ENCODE measurements at places on chromosomes 7 and 10.

DNA sequence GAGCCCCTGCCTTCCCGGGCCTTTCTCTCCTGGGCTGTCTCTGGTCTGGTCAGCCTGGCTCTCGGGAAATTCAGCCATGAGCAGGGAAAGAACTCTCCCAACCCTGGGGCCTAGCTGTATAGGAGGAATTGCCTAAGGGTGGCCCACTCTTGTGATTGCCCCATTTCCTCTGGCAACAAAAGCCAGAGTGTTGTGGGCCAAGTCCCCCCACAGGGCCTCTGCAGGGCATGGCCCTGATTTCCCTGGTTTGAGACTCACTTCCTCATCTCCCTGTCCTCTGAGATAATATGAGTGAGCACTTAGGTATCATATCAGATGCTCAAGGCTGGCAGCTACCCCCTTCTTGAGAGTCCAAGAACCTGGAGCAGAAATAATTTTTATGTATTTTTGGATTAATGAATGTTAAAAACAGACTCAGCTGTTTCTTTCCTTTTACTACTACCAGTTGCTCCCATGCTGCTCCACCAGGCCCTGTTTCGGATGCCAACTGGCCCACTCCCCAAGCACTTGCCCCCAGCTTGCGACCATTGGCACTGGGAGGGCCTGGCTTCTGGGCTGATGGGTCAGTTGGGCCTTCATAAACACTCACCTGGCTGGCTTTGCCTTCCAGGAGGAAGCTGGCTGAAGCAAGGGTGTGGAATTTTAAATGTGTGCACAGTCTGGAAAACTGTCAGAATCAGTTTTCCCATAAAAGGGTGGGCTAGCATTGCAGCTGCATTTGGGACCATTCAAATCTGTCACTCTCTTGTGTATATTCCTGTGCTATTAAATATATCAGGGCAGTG is 11.4 kb downstream of the IRF5 start:
- no peak for DNase-seq

DNA sequence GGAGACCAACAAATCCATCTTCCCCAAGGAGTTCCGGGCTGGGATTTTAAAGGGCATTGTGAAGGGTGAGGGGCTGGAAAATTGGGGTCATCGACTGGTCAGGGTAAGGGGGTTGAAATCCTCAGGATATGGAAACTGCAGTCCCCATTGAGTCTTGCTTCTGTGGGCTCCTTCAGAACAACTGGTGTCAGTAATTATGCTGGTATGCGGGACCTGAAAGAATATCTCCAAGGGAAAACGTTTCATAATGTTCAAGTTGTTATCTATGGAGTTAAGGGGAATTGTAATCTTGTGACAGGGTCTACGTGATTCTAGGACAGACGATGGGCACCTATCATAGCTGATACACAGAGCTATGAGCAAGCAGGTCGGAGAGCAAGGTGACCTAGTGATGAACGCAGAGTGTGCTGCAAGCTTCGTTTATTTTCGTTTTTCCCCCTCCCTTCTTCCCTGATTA is 494 bp upstream of the RHBDD2 start:
- DNase-seq: no peak

DNA sequence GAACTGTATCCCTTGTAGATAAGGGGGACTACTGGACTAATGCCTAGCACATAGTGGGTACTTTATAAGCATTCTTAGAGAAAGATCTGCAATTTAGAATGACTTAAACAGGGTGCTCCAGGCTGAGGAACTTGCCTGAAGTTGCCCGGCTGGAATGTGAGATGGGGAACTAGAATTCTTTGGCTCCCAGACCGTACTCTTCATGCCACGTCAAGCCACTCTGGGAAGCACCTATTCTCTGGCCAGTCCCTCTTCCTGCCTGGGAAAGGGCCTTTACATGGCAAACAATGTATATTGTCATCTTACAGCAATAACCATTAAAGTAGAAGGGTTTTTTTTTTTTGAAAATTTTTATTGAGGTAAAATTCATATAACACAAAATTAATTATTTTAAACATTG is 34.5 kb downstream of the ATXN7L1 start:
- no peak for DNase-seq

DNA sequence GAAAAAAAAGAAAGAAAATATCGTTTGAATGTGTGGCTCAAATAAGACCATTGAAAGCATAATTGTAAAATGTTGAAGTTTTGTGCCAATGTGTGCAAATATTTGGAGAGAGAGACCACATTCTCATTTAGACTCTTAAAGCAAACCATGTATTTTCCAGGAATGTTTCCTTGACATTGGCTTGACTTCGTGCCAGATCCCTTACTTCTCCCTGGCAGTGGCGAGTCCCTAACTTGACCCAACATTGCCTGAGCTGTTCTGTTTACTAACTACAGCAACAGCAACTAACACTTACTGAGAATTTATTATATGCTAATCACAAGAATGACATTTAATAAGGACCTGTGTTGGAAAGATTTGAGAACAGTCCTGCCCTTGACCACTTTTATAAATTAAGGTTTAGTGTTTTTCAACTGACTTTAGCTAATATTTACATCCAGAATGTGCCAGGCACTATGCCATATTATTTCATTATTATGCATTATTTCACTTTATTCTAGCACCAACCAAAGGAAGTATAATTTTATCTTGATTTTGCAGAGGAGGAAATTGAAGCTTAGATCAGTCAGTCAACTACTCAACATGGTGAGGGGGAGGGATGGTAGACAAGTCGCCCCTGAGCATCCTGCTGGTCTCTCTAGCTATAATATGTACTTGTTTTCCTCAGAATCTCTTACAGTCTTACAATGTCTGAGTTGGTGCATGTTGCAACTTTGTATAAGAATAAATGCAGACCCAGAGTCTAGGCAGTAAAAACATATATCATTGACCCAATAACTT is 29.7 kb downstream of the ZNF467 start:
- no peak for DNase-seq

GRCh38 chr7:39434012-39434411 is 132.2 kb upstream of the YAE1 start:
- DNase-seq: no peak

DNA sequence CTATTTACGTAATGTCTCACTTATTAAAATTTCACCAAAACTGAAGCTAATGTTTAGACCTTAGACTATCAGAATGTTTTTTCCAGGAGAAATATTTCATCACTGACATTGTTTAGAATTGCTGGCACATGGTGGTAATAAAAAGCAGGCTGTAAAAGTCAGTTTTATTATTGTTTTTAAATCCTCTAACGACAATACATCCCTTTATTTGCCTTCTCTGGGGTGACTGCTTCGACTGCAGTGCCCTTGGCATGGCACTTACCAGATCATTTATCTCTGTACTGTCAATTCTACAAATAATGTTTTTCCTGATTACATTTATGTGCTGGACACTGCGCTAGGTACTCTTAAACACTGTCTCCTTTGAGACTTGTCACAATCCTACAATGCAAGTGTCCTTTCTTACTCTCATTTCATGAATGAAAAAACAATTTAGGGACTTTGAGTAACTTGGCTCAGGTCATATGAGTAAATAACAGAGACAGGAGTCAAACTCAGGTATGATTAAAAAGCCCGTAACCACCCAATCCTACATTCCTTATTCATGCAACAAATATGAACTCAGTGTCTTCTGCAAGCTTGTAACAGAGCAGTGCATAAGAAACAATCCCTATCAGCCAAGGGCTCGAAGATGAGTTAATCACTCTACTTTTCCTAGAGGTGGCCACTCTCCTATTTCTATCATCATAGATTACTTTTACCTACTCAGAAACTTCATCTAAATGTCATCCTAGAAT is 5.6 kb upstream of the ING3 start:
- DNase-seq: no peak

DNA sequence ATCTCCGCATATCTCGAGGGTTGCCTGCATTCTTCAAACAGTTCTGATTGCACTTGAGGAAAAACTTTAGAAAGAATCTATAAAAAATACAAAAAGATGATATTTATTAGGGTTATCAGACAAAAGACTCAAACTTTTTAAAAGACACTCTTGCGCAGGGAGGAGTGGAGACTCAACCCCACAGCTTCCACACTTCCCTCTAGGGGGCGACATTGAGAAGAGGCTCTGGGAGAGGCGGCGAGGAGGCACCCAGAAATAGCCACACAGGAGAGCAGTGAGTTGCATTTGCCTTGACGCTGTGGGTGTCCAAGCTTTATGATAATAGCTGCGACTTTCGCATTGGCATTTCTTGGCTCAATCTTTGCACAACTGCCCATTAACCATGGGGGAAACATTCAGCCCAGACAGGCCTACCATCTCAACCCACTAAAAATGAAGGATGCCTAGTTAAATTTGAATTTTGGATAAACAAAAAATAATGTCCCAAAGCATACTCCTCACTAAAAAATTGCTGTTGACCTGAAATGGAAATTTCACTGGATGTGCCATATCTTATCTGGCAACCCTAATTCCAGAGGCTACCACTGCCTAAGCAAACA is 86.2 kb downstream of the EBF3 start:
- no peak for DNase-seq

- no peak for DNase-seq
Measured at GRCh38 chr7:159030490-159031134, 114.1 kb downstream of the VIPR2 start.

DNA sequence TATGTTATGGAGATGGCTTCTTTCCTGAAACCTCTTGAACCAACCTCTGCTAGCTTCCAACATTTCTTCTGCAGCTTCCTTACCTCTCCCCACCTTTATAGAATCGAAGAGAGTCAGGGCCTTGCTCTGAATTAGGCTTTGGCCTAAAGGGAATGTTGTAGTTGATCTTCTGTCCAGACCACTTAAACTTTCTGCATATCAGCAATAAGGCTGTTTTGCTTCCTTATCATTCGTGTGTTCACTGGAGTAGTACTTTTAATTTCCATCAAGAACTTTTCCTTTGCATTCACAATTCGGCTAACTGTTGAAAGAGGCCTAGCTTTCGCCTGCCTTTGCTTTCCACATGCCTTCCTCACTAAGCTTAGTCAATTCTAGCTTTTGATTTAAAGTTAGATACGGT is 48.0 kb downstream of the KLHDC10 start:
- no peak for DNase-seq

- no peak for DNase-seq
Measured at GRCh38 chr7:5425507-5426225, 2.0 kb upstream of the TNRC18 start.

- no peak for DNase-seq
Measured at GRCh38 chr10:107994621-107995270, 830.2 kb upstream of the SORCS1 start.

GRCh38 chr7:118029826-118030422 is 154.0 kb upstream of the LSM8 start:
- DNase-seq: no peak

- no peak for DNase-seq
Measured at GRCh38 chr7:3861941-3862340, 560.9 kb downstream of the SDK1 start.

DNA sequence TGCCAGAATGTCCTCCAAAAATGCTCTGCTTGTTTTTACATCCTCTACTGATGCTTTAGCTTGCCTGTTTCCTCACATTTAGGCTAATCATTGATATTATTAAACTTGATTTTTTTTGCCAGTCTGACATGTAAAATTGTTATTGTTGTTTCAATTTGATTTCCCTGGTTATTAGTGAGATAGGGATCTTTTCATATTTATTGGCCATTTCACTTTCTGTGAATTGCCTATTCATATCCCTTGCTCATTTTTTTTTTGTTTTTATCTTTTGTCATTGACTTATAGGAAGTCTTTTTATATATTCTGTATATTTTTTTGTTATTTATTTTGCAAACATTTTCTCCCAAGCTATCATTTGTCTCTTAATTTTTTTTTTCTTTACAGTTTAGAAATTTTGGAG is 13.2 kb downstream of the FAM221A start:
- DNase-seq: no peak

- DNase-seq: no peak
Measured at GRCh38 chr10:7335977-7336376, 74.9 kb downstream of the SFMBT2 start.

- no peak for DNase-seq
Measured at GRCh38 chr7:105131033-105131656, 117.1 kb downstream of the KMT2E start.

DNA sequence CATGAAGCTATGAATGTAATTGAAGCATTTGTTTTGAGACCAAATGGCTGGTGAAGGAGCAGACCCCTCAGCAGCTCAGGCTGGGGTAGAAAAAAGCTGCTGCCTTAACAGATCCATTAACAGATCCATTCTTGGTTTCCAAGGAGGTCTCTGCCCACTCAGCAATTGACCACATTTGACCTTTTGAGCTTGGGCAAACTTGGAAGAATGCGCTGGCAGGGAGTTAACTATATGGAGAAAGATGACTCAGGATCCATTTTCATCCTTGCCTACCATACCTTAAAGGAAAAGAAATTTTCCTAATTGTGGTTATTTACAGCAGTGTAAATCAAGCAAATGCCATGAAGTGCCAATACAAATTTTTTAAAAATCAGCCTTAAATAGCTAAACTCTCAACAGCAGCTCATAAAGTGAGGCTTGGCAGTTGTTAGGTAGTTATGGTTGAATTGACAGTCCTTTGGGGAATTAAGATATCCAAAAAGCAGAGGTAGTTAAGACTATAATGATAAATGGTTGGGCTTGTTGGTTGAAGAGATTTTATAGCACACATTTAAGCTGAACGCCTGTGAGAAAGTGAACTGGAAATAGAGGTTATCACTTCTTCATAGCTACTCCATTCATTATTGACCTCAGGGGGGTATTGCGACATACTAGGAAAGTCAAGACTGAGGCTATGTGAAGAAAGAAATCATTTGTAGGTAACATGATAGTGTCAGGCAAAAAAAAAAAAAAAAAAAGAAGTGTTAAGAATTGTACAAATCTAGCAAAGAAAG is 83.9 kb downstream of the MKX start:
- no peak for DNase-seq

DNA sequence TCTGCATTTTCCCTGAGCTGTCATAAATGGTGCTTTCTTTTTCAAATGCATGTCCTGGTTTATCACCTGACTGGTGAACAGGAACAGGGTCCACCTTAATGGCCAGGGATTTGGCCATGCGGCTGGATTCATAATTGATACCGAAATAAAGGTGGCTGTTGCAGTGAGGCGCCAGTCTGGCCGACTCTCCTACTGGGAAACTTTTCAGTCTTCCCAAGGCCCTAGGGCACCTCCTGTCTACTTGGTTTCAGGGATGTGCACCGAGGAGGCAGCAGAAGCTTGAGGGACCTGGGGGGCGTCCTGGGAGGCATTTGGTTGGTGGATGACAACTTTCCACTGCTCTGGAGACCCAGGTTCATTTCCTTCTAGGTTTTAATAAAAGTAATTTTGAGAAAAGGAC is 46.4 kb upstream of the FIGNL1 start:
- no peak for DNase-seq

Measured in stimulated activated CD8-positive, alpha-beta memory T cell treated with anti-CD3 and anti-CD28 coated beads, Interleukin-7, amount 100 ng/mL, for 1 hour (primary cell).